ENCODE measurements at places on chromosomes 6 and 20.
A peak's percentile ranks its signal among the peaks of the same experiment; 100 is the strongest.

- DNase-seq, result no peak
Observed at GRCh38 chr6:33668914-33669313, 42.6 kb downstream of the UQCC2 start.

- peak; percentile 23 for DNase-seq
Observed at GRCh38 chr6:109187399-109188114, 92.2 kb downstream of the CEP57L1 start.

GRCh38 chr20:24339210-24339641 lies 130.2 kb upstream of the SYNDIG1 start:
- DNase-seq, result no peak

DNA sequence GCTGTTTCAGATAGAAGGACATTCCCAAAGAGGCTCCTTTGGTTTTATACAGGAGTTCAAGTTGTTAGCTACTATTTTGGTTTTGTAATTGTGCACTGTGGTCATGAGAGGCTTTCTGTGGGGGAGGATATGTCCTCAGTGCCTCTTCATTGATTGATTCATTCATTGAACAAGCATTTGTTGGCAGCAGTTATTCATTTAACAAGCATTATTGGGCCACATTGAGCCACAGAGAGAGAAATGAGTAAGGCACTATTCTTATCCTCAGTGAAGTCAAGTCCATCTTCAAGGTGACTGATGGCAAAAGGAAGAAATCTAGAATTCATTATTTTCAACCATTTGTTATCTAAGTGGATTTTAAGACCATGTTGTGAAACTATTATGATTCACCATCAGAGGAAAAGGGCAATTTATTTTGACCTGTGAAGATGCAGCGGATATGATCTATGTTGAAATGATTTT lies 697.2 kb upstream of the CITED2 start:
- DNase-seq, result no peak

GRCh38 chr6:107543088-107543487 lies 53.2 kb downstream of the SOBP start:
- DNase-seq, result no peak

DNA sequence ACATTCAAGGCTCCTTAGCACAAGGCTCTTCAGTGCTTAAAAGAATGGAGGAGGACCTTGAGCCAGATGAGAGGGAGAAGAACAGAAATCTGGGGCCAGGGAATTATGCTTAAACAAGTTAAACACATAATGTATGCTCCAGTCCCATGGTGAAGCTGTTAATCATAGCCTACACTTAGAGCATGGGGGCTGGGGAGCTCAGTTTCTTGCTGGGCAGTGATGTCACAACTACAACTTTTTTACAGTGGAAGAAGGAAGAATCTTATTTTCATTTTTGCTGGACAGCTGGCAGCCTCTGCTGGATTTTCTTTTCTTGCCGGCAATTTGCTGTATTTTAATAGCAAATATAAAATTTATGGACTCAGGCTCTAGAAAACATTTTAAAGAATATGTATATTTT lies 432.5 kb downstream of the CD109 start:
- no peak for DNase-seq

All from central memory CD8-positive, alpha-beta T cell (primary cell).